ENCODE measurements at places on chromosomes 11 and 22.

GRCh38 chr11:74311352-74311926 lies at the start of gene P4HA3:
P4HA3 (minus strand) TSS chr11:74311640; CDS start chr11:74311611, 29 bp downstream.
- no peak for DNase-seq

DNA sequence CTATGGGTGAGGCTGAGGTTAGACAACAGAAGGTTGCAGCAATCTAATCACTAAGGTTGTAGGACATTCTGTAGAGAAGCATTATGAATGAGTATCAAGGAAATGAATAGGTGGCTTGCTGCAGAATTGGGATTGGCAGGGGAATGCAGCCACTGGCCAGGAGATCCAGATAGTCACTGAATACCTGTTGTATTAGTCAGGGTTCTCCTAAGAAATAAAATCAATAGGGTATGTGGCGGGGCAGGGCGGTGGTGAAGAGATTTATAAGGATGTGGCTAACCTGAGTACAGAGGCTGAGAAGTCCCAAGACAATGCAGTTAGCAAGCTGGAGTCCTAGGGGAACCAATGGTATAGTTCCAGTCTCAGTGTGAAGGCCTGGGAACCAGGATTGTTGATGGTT lies 163.0 kb downstream of the SPON1 start:
- DNase-seq = no peak

- no peak for DNase-seq
Measured at GRCh38 chr11:94655291-94655690, 88.1 kb downstream of the PIWIL4 start.

DNA sequence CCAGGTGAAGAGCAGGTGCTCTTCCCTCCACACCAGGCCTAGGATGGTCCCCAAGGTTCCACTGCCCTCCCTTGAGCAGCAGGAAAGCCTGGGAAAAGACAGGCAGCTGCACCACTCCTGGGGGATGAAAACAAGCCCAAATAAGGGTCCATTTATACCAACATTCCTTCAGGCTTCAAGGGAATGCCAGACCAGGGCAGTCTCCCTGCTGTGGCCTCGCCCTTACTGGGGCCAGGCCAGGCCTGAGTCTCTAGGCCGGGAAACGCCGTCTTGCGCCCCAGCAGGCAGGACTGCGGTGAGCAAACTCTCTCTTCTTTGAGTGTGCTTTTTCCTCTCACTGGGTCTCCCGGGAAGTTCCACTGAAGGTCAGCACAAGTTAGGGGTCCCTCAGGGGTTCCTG lies 443.5 kb downstream of the SOX6 start:
- no peak for DNase-seq

GRCh38 chr11:62545437-62546243 lies 966 bp downstream of the AHNAK start:
- no peak for DNase-seq

DNA sequence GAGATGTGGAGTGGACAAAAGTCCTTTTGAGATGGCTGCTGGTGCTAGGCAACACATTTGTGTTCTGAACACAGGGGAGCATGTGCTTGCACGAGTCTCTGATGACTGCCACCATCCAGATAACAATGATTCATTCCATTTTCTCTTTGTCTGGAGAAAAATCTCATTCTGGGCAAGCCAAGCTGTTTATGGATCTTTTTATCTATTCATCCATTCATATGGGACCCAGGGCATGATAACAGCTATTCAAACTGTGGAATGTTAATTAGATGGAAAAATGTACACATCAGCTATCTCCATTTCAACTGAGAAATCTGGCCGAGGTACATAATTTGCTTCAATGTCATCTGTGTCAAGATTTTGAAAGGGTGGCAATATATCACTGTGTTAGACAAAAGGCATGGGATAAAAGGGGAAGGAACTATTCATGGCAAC lies 117.5 kb upstream of the ZBED5 start:
- peak; percentile 4 for DNase-seq

GRCh38 chr11:121483805-121484480 lies 31.2 kb upstream of the SORL1-AS1 start:
- no peak for DNase-seq

- no peak for DNase-seq
Measured at GRCh38 chr11:129815596-129816461, at the start of gene TMEM45B. TMEM45B (plus strand) TSS chr11:129815848; CDS start chr11:129852483, 36,635 bp downstream.

GRCh38 chr11:75174781-75175370 lies 24.0 kb downstream of the SLCO2B1 start:
- DNase-seq = no peak

DNA sequence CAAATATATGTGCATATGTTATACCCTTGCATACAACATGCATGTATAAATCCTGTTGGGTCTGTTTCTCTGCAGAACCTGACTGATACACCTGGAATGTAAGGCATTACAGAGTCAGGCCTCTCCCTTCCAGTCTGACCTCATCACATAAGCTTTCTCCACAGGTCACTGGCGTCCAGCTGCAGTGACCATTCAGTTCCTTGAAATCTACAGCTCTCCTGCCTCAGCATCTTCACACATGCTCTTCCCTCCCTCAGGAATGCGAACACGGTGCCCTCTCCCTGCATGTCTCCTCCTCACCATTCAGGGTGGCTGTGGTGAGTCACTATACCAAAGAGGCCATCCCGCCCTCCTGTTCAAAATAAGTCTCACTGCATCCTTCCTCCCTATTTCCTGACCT lies 657.8 kb upstream of the B3GAT1 start:
- no peak for DNase-seq

GRCh38 chr11:13354335-13354734 lies 76.7 kb downstream of the BMAL1 start:
- DNase-seq = no peak

DNA sequence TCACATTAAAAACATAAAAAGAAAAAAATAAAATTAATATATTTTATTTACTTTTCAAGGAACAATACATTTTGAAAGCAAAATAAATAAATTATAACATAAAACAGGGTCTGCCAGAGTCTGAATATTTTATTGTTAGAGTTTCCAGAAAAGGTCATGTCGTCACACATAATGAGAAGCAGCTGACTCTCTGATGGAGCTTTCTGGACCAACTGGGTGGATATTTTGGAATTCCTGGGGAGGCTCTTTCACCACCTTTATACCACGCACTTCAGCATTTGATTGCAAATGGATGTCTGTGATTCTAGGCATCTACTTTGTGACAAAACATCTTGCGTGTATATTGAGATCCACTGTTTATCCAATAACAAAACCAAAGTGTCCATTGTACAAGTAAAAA lies 455.0 kb upstream of the CCDC179 start:
- DNase-seq = no peak
